CD4-positive, alpha-beta T cell treated with Interleukin-17A for 1 hour (primary cell): ENCODE measurements at places on chromosomes 7 and 10.
A peak's percentile ranks its signal among the peaks of the same experiment; 100 is the strongest.

GRCh38 chr7:127566242-127566641 is 19.2 kb downstream of the GCC1 start:
- no peak for DNase-seq

DNA sequence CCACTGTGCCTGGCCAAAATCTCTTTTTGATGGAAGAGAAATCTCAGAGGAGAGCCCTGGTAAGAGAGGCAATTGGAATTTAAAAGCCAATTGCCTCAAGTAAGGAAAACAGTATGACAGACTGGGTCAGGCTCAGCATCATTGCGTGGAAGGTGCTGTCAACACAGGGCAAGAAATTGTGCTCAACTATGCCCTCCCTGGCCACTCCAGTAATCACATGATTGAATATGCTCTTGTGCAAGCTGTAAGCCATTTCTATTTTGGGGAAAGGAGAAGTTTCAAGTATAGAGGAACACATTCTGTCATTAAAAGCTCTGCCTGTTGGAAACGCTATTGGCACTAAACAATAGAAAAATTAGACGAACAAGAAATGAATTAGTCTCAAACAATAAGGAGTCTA is 1127.7 kb downstream of the REEP3 start:
- no peak for DNase-seq

DNA sequence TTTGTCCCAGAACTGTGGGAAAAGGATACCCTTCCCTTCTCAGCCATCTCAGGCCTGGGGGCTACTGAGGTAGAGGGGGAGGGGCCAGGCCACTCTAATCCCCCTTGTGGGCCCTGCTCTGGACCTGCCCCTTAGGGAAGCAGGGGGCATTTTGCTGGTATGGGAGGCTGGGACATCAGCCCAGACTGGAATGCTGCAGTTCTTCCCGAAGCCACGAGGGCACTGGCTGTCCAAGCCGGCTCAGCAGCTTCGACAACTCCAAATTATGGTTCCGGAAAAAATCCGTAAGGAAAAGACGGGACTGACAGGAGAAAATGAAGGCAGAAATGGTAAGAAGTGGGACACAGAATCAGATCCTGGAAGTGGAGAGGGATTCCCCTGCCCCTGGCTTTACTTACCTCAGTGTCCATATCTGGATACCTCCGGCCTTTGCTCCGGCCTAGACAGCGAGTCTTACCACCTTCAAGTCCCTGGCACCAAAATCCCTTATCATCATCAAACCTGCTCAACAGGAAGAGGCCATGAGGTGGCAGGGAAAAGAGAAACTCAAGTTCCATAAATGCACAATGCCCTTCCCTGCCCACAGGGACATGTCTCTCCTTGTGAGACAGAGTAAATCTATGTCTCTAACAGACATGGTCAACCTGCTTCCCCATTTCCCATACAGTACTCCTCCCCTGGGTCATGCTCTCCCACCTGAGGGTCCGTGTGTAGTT is 9.0 kb downstream of the NDST2 start:
- no peak for DNase-seq

DNA sequence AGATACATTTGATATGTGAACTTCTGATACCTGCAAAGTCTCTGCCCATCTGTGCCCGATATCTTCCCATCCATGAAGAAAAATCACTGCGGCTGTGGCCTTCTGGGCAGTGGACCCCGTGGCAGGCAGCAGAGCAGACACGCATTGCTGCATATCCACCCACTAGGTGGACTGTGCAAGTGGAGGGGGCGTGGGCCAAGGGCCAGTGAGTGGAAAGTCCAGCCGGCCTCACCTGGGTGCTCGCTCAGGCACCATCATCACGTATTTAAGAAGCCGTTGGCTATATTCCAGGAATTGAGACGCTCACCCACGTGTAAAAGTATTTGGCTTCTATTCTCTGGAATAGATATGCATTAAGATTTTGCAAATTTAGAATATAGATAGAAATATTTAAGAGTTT is 30.8 kb upstream of the SLC13A1 start:
- no peak for DNase-seq

GRCh38 chr10:44316187-44316921 is 68.5 kb downstream of the CXCL12 start:
- peak; percentile 16 for DNase-seq

- DNase-seq = no peak
Measured at GRCh38 chr10:103861505-103861904, 6.1 kb upstream of the SH3PXD2A start.

DNA sequence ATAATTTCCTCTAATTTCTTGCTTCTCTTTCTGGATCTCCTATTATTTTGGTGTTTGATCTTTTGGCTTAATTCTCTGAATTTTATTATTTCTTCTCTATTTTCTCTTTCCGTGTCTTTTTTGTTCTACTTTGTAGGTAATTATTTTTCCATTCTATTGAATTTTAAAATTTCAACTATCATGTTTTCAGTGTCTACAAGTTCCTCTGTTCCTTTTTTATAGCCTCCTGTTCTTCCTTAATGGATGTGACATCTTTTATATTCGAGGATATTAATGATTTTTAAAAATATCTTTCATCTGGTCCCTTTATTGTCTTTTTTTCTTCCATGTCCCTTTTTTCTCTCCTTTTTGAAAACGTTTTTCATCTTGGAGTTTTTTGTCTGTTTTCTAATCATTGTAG is 11.1 kb downstream of the CDC123 start:
- no peak for DNase-seq

GRCh38 chr7:4147926-4148620 is 534.0 kb upstream of the FOXK1 start:
- no peak for DNase-seq

DNA sequence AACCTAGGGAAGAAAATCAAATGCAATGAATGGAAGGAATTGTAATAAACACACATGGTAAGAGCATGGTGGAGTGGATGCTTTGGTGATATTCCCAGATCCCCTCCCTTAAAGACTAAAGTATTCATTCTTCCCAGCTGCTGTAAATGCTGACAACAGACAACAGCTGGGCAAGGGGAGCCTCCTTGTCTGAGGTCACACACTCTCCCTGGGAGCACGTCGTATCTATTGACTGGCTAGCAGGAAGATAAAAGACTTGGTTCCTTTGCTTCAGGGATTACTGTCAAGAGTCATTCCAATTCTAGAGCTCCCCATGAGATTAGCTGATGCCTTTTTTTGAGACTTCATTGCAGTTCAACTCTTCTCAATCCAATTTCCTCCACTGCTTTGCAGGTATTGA is 443.5 kb upstream of the ETV1 start:
- no peak for DNase-seq

DNA sequence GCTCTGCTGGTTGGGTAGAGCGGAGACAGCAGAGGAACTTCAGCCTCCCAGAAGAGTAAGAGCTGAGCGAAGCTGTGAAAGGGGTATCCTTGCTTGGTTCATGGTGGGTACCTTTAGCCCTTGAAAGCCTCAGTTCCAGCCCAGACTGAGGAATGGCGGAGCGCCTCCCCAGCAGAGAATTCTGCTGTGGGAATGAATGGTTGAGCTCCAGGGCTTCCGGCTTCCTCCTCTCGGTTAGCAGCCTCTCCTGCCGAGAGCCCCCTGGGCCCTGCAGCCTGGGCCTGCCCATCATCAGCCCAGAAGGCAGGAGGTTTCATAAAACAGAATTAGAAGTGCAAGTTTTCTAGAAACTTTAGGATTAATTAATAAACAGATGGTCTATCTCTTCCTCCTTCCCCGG is 79.9 kb upstream of the ANLN start:
- no peak for DNase-seq

GRCh38 chr7:36523371-36524101 is 133.9 kb downstream of the ANLN start:
- no peak for DNase-seq

DNA sequence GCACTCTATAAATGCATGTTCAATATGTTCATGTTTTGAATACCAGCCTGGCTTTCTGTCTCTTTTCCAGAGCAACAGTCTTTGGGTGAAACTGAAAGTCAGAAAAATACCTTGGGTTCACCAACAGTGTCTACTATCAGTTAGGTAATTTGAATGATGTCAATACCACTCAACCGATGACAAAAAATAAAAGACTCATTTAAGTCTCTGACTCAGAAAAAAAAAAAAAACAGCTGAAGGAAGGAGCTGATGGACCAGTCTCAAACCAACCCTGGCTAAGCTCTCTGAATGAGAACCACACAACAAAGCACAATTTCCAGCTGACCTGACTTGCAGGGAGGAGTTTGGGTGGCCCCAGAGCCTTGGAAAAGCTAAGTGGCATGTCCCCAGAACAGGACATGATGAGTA is 42.5 kb downstream of the ABLIM1 start:
- no peak for DNase-seq

DNA sequence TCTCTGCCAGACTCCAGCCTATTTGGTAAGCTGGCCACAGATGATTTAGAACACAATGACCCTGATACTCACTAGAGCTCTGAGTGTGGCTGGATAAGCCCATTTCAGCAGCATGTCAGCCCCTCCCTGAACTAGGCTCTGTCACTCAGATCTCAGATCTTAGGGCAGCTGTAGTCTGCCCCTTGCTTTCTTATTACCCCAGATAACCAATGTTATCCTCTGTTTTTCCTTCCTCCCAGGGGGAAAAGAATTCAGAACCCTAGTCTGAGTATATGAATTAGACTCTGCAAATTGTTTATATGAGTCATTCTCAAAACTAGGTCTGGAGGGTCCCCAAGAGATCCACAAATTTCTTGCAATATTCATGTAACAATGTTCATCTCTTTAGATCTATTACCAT is 286.2 kb downstream of the KCNMA1 start:
- DNase-seq = no peak

DNA sequence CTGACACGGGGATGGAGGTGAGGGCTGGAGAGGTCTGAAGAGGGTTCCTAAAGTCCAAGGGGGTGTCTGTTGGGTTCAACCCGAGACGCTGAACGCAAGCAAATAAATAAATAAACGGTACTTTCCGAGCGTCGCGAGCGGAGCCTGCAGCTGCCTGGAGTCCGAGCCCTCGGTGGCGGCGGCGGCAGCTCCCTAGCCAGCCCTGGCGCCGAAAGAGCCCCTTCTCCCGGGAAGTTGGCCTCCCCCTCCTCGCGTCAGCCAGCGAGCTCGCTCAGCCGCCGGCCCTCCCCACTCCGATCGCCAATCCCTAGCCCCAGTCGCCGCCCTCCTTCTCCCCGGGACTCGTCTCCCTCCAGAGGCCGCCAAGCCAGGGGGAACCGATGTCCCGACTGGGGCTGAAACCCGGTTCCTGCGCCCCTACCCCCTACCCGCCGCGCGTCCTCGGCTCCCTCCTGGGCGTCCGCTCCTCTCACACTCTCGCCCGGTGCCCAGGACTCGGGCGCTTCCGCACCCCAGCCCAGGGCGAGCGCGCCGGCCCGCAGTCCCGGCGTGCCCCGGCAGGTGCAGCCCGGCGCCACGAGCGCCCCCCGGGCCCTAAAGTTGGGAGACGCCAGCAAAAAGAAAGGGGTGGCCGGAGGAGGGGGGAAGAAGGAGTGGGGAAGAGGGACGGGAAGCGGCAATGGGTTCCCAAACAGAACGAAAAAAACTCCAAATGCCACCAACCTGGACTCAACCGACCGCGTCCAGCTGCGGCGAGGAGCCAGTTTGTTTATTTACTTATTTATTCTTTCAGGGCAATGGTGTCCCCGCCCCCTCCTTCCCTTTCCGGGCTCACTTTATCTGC is at the start of gene GFRA1:
GFRA1 (minus strand) TSS at position 767 of the 844 bp plus-strand sequence. CDS start 1,177 bp downstream, outside the sequence.
- no peak for DNase-seq

DNA sequence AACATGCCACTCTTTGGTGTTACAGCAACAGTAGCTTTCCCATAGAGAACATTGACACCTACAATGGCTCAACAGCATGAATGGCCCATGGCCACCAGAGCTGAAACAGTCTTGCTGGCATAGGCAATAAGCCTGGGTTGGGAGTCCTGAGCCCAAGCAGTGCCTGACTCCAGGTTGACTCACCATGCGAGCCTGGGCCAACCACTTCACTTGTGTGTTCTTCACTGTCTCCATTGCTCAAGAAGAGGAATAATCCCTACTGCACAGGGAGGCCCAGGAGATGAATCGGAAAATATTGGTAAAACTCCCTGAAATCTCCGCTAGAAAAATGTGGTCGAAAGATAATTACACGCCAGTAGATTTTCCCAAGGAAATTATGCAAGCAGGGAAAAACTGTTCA is 89.2 kb upstream of the INHBA start:
- no peak for DNase-seq

DNA sequence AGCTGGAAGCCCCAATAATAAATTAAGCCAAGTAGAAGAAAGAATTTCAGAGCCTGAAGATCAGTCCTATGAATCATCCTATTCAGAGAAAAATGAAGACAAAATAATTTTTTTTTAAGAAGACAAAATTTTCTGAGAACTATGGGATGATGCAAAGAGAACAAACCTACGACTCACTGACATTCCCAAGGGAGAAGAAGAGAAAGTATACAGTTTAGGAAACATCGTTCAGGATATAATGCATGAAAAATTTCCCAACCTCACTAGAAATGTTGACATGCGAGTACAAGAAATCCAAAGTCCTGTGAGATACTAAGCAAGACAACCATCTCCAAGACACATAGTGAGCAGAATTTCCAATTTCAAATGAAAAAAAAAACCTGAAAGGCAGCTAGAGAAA is 150.5 kb downstream of the THSD7A start:
- DNase-seq = no peak

GRCh38 chr10:45280113-45280760 is 35.2 kb downstream of the OR13A1 start:
- DNase-seq = no peak

- no peak for DNase-seq
Measured at GRCh38 chr7:83931968-83932367, 262.6 kb downstream of the SEMA3A start.

- no peak for DNase-seq
Measured at GRCh38 chr10:123800821-123801220, 90.8 kb downstream of the CPXM2 start.

- no peak for DNase-seq
Measured at GRCh38 chr7:149291036-149291780, 29.2 kb downstream of the ZNF783 start.

GRCh38 chr7:130401578-130401977 is 21.3 kb downstream of the CPA1 start:
- no peak for DNase-seq

- no peak for DNase-seq
Measured at GRCh38 chr10:68155615-68156210, 46.4 kb downstream of the MYPN start.

GRCh38 chr7:111098926-111099250 is 8.0 kb downstream of the LRRN3 start:
- DNase-seq = no peak

DNA sequence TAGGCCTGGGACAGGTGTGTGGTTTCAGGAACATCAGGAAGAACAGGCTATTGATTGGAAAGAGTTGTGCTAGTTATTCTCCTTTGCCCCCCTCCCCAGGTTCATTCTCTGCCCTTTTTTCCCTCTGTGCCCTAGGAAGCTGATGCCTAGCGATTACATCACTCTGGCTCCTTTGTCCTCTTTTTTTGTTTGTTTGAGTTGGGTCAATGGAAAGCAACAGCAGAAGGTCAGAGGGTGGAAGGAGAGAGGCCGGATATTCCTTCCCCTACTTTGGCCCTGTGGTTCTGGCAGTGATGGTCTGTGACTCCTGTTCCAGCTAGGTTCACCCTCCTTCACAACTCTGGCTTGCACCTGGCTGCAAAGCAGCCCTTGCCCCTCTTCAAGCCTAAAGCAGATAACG is 18.9 kb downstream of the LOXL4 start:
- no peak for DNase-seq

DNA sequence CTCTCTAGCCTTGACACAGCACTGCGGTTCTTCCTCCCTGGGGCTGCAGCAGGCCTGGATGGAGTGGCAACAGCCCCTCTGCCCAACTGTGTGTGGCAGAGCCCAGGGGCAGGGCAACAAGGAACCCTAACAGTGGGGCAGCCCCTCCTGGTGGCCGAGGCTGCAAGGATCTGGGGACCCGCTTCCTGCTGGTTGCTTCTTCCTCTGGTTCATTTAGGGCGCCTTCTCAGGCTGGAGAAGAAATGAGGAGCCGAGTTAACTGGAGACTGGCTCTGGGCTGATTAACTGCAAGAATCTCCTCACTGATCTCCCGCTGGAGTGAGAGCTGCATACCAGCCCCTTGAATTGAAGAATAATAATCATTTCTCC is 80.1 kb upstream of the EMX2 start:
- no peak for DNase-seq
